ENCODE measurements at places on chromosomes 3 and 15.

DNA sequence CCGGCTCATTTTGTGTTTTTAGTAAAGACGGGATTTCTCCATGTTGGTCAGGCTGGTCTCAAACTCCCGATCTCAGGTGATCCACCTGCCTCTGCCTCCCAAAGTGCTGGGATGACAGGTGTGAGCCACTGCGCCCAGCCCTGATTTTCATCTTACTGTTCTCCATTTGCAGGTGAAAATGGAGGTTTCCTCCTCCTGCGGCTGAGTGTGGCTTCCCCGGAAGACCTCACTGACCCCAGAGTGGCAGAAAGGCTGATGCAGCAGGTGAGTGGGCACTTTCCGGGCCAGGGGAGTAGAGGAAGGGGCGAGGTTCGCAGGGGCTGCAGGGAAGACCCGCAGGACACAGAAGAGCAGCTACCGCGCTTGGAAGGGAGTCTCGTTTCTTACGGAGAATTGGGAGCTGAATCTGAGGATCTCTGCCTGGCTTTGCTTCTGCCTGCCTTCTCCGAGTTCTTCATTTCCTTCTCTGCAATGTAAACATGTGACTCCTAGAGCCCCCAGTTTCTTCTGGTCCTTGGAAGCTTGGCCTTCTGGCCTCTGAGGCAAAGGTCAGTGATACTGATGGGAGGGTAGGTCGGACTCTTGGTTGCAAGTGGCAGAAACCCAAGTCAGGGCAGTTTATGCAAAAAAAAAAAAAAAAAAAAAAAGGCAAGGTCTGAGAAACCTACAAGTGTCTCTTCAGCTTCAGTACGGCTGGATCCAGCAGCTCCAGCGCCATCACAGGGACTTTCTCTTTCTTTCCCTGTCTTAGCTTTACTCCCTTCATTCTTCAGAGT lies 8.9 kb downstream of the MUC20 start:
- no peak for DNase-seq

GRCh38 chr3:171365489-171365888 lies 94.7 kb downstream of the TNIK start:
- DNase-seq: no peak

GRCh38 chr3:123749711-123750110 lies 134.4 kb downstream of the MYLK start:
- peak; percentile 94 for DNase-seq

GRCh38 chr3:129312021-129312639 lies 33.5 kb downstream of the HMCES start:
- no peak for DNase-seq

DNA sequence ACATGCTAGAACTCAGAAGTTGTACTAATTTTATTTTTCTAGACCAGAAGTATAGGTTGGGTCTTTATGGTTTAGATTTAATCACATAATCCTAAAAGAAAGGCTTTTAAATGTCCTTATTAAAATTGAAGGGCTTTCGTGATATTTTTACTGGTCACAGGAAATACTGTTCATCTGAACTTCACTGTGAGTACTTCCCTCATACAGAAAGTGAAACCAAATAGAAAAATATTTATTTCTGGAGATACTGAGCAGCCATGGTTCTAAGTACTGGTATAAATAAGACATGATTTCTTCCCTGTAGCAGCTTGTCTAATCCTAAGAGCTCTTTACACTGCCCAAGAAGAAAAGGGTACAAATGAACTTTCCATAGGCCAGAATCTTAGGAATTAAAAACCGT lies 2.0 kb downstream of the SNRK start:
- DNase-seq: peak; percentile 62

DNA sequence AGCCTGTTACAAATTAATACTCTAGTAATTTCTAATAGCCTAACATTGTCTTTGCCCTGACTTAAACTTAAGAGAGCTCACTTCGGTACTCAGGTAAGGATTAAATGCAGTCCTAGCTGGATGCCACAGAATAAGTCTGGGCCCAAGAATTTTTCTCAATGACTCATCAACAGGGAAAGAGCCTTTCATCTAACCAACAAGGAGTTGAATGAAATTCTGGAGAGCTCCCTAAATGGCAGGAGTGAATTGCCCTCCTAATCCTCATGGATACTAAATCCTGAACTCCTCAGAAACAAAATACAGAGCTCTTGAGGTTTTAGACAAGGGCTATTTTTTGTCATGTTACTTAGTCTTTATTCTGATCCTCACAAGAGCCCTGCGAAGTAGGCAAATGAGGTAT lies 159.5 kb downstream of the PLCH1 start:
- no peak for DNase-seq

- peak; percentile 83 for DNase-seq
Measured at GRCh38 chr3:112293368-112294321, at the start of gene SLC9C1. SLC9C1 (minus strand) TSS chr3:112294216; CDS start chr3:112286791, 7,425 bp downstream.

- DNase-seq: peak; percentile 26
Measured at GRCh38 chr3:146550070-146550615, 5.7 kb upstream of the PLSCR1 start.

DNA sequence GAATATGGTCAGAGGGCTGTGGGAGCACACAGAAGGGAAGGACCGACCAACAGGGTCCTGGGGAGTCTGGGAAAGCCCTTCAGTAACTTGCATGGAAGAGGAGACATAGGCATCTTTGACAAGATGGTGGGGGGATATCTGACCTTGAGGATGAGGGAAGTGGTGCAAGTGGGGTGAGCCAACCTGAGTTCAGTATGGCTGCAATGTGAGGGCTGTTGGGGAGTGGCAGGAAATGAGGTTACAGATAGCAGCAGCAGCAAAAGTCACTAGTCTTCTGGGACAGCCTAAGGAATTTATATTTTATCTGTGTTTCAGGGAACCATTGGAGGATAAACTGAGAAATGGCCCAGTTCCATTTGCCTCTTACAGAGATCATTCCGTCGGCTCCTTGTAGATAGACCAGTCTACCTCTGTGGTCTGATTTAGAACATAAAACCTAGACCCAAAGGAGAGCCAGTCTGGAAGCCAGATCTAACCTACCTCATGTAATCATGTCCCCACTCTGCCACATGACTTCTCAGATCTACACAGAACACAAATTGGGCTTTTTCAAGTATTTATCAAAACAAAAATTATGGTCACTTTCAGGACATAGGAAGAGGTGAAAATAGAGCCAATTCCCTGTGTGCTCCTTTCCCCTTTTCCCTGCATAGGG lies 75.6 kb downstream of the ST6GAL1 start:
- no peak for DNase-seq

DNA sequence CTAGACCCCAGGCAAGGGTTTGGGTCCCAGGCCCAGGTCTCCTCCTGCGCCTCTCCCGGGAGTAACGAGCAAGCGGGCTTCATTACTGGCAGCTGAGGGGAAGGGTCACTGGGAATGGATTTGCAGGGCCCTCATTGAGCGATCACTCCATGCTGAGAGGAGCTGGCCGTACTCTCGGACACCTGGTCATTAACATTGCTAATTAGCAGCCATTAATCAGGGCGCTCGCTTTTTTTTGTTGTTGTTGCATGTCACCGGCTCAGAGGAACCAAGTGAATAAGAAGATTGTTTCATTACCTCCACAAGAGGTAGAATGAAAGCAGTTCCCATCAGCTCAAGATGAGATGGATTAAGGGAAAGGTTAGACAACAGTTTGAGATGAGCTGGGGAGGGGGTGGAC lies 293.0 kb upstream of the ATP11B start:
- no peak for DNase-seq

DNA sequence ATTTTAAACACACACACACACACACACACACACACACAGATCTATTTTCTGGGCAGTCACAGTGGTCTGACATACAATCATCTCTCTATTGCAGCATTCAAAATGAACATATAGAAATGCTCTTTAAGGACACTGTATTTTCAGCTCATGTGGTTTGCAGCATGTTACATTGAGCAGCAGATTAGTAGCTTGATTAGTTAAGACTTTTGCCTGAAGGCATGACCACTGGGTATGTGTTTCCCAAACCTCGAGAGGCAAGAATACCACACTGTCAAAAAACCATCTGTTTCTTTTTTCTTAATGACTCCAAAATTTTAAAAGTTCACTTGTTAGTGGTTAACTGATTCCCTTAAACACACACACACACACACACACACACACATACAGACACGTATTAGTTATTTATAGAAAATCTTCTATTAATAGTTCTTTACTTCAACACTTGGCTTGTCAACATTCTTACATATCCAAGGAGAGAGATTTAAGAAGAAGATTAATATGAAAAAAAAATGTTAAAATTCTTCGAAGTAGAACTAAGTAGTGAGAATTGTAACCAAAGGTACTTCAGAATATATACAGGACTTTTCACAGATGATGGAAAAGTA lies 518.2 kb downstream of the CADM2 start:
- no peak for DNase-seq

DNA sequence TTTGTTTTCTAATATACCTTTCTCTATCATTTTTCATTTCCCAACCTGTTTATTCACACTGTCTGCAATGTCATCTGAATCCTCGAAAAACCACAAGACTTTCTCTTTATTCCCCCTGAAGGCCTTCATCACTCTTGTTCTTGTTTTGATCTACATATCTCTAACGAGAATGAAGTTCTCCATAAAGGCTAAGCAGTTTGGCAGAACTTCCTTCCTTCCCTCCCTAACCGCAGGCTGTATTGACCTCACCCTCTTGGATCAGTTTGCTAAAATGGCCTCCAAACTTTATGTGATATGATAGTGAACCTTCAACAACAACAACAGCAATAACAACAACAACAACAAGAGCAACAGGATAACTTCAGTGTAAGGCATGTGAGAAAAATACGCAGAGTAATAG lies 392.8 kb downstream of the TIGIT start:
- DNase-seq: peak; percentile 31

- DNase-seq: peak; percentile 66
Measured at GRCh38 chr15:55873024-55873720, 120.2 kb downstream of the NEDD4 start.
